ENCODE measurements at places on chromosomes 3 and 15. TPM values are rescaled to one million over a fixed set of nuclear protein-coding genes. Genes with fewer than 3 reads are reported as not detected.

- H3K27me3 ChIP-seq: no peaks in the 10 kb centered on the region
- no peaks in the 10 kb centered on the region for H3K36me3 ChIP-seq
- no peak overlapping the region for H3K4me3 ChIP-seq
These were observed 392.7 kb upstream of the TBL1XR1 start for GRCh38 chr3:177589911-177590381.

- peaks cover 52% of the 10 kb centered on the region for H3K36me3 ChIP-seq
- H3K27me3 ChIP-seq: no peaks in the 10 kb centered on the region
- H3K4me3 ChIP-seq: no peak overlapping the region
- H3K4me1 ChIP-seq: peaks cover 40% of the 10 kb centered on the region
- no peak overlapping the region for H3K27ac ChIP-seq
These were observed 72.3 kb upstream of the HACD2 start for GRCh38 chr3:123657111-123657510.

GRCh38 chr3:149815321-149815720, 2.3 kb downstream of the RNF13 start:
- no peaks in the 10 kb centered on the region for H3K27me3 ChIP-seq
- peaks cover 5% of the 10 kb centered on the region for H3K4me1 ChIP-seq
- DNase-seq: no peak
- no peaks in the 10 kb centered on the region for H3K36me3 ChIP-seq

- peaks cover 12% of the 10 kb centered on the region for H3K4me1 ChIP-seq
- no peak overlapping the region for H3K4me3 ChIP-seq
- H3K27me3 ChIP-seq: no peaks in the 10 kb centered on the region
- H3K36me3 ChIP-seq: peaks cover 28% of the 10 kb centered on the region
These were observed 172.7 kb downstream of the GHSR start for GRCh38 chr3:172275586-172275985.

GRCh38 chr3:32780735-32781210, 37.0 kb upstream of the TRIM71 start:
- no peaks in the 10 kb centered on the region for H3K27me3 ChIP-seq
- peak overlapping the region; percentile 51 for H3K4me3 ChIP-seq
- H3K36me3 ChIP-seq: no peaks in the 10 kb centered on the region
- peak; percentile 72 for DNase-seq
- no peak overlapping the region for H3K27ac ChIP-seq

DNA sequence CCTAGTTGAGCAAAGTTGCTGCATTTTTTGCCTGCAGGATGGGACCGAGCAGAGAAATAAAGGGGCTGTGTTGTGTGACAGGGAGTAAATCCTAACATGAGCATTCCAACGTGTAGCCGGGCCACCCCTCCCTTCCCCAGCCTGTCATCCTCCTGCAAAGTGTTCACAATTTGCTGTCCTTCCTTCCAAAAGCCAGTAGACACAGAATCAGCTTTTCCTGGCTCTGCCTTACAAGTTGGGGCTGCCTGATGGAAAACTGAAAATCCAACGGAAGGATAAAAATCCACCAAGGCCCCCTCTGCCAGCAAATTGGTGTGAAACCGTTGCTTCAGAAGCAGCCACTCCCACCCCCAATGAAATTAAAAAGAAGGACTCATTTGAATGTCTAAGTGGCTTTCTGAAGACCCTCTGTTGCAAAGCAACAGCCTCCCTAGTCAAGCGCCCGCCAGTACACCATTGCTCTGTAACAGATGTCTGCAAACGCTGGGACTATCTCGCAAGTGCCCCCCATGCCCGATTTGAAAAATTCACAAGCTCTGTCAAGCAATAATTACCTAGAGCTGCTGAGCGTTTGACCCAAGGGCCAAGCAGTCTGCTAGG, 665 bp downstream of the FRMD4B start:
- H3K36me3 ChIP-seq: no peaks in the 10 kb centered on the region
- peak overlapping the region; percentile 58 for H3K4me3 ChIP-seq
- DNase-seq: no peak

DNA sequence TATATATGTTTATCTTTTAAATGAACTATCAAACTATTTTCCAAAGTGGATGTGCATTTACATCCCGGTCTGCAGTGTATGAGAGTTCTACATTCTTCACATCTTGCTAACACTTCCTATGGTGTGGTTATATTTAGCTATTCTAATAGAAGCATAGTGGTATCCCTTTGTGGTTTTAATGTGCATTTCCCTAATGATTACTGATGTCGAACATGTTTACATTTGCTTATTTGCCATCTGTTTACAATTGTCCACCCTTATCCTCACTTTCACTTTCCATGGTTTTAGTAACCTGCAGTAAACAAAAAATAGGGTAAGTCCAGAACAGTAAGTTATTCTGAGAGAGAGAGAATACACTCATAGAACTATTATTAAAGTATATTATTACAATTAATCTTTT, 360.5 kb upstream of the NAALADL2 start:
- H3K4me1 ChIP-seq: peaks cover 2% of the 10 kb centered on the region
- H3K36me3 ChIP-seq: no peaks in the 10 kb centered on the region
- no peak overlapping the region for H3K4me3 ChIP-seq
- no peak for DNase-seq
- H3K27ac ChIP-seq: no peak overlapping the region

Gene LSMEM2
- polyA plus RNA-seq: 0.03 TPM

Gene SNX4
- 7.6 TPM for polyA plus RNA-seq

Gene VWA5B2
- polyA plus RNA-seq: 0.19 TPM

Gene SOX14
- not detected for polyA plus RNA-seq

Gene NEO1
- 12.7 TPM for polyA plus RNA-seq

Gene C15orf62
- polyA plus RNA-seq: 0.06 TPM

Gene PIGBOS1
- polyA plus RNA-seq: 18.2 TPM

Gene GAP43
- 13.6 TPM for polyA plus RNA-seq

Gene SPINK8
- not detected for polyA plus RNA-seq

Gene ST3GAL6
- polyA plus RNA-seq: 16.3 TPM

Gene CYP1A2
- polyA plus RNA-seq: not detected

Data from SK-N-SH (cell line).